Mononuclear cell (primary cell): ENCODE measurements at places on chromosomes 7 and 10. TPM values are rescaled to one million over a fixed set of nuclear protein-coding genes. Genes with fewer than 3 reads are reported as not detected.

Gene TUBB8
- 0.21 TPM for total RNA-seq

Gene CYP26A1
- total RNA-seq, result not detected

Gene FAM25A
- total RNA-seq, result not detected

Gene IFIT2
- 99.4 TPM for total RNA-seq

Gene SEMA3C
- 9.7 TPM for total RNA-seq

Gene CNPY1
- total RNA-seq, result not detected

Gene LBX1
- not detected for total RNA-seq

Gene USP6NL
- total RNA-seq, result 14.7 TPM

Gene GRB10
- 3.7 TPM for total RNA-seq

Gene FAM13C
- not detected for total RNA-seq

Gene CDNF
- total RNA-seq, result 1.0 TPM
